Sigmoid colon (tissue), 7 donors: ENCODE measurements at places on chromosomes 16 and 17. TPM values are rescaled to one million over a fixed set of nuclear protein-coding genes. Genes with fewer than 3 reads are reported as not detected.

The MAP2K6 gene
- total RNA-seq, result 9.7 TPM

The TMC5 gene
- total RNA-seq, result not detected

The GID4 gene
- total RNA-seq, result 24.2 TPM

The CACNG5 gene
- total RNA-seq, result not detected

The NPIPA2 gene
- total RNA-seq, result 0.71 TPM

The MPV17L gene
- total RNA-seq, result 10.2 TPM

The PERCC1 gene
- not detected for total RNA-seq

The PRAC2 gene
- total RNA-seq, result 2.1 TPM

The LGALS3BP gene
- total RNA-seq, result 277 TPM

The DNAI2 gene
- total RNA-seq, result not detected

The SLC5A11 gene
- total RNA-seq, result not detected

The SLC2A4 gene
- 72.9 TPM for total RNA-seq
